ENCODE measurements at places on chromosomes 5 and 9. TPM values are rescaled to one million over a fixed set of nuclear protein-coding genes. Genes with fewer than 3 reads are reported as not detected.
A peak's percentile ranks its signal among the peaks of the same experiment; 100 is the strongest.

OBP2B gene
- not detected for total RNA-seq

CMBL gene
- 1.7 TPM for total RNA-seq

PLAC8L1 gene
- 0.42 TPM for total RNA-seq

SOX30 gene
- total RNA-seq, result 0.34 TPM

- no peak for DNase-seq
- H3K4me3 ChIP-seq, result no peak overlapping the region
- H3K27ac ChIP-seq, result no peak overlapping the region
- H3K4me1 ChIP-seq, result peaks cover 14% of the 10 kb centered on the region
- no peaks in the 10 kb centered on the region for H3K36me3 ChIP-seq
- peaks cover 29% of the 10 kb centered on the region for H3K27me3 ChIP-seq
Measured at GRCh38 chr5:115374057-115374775, 77.8 kb upstream of the CCDC112 start.

DAB2IP gene
- total RNA-seq, result 0.35 TPM

GRCh38 chr5:91885291-91886265 is 502.5 kb upstream of the ARRDC3 start:
- H3K36me3 ChIP-seq, result no peaks in the 10 kb centered on the region
- no peak for DNase-seq
- H3K27ac ChIP-seq, result no peak overlapping the region
- H3K4me1 ChIP-seq, result no peaks in the 10 kb centered on the region
- H3K4me3 ChIP-seq, result no peak overlapping the region

TRAF2 gene
- 53.5 TPM for total RNA-seq

DNA sequence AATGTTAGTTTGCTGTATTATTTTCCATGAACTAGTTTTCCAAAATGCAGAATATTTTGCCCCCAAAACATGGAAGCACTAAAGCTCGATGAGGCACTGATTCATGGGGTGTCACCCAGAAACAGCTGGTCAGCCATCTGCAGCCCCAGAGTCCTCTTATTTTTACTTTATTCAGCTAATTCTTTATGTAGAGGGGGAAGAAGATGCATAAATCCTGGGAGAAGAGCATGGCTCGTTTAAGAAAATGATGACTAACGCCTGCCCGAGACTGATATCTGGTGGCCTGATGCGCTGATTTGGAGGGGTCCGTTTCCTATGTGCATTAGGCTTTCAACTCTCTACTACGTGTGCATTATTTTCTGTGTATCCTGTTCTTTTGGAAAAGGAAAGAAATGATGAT is 390.3 kb upstream of the MEF2C start:
- no peaks in the 10 kb centered on the region for H3K36me3 ChIP-seq
- no peak overlapping the region for H3K27ac ChIP-seq
- H3K4me1 ChIP-seq, result no peaks in the 10 kb centered on the region
- H3K4me3 ChIP-seq, result no peak overlapping the region
- peaks cover 3% of the 10 kb centered on the region for H3K27me3 ChIP-seq

GAPVD1 gene
- total RNA-seq, result 51.9 TPM

DNA sequence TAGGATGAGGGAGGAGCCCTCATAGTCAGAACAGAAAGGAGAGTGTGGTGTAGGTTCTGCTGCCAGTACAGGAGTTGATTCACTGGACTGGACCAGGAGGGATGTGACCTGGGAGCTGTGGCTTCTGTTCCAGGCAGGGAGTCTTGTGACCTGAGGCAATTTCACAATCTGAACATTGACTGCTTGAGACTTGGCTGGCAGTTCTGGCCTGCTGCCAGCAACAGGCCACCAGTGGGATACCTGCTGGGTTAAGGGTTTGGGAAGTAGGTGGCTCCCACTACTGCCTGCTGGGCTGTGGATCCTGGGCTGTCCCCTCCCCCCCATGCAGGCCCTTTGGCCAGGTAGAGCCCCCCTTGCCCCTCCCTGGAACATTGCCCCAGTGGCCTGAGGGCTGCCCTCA is 268.6 kb upstream of the ARRDC3 start:
- DNase-seq, result no peak
- no peak overlapping the region for H3K27ac ChIP-seq
- no peaks in the 10 kb centered on the region for H3K4me1 ChIP-seq
- no peak overlapping the region for H3K4me3 ChIP-seq
- no peaks in the 10 kb centered on the region for H3K27me3 ChIP-seq
- no peaks in the 10 kb centered on the region for H3K36me3 ChIP-seq

BHMT2 gene
- not detected for total RNA-seq

PCDHA12 gene
- not detected for total RNA-seq

FCN2 gene
- total RNA-seq, result not detected

DNA sequence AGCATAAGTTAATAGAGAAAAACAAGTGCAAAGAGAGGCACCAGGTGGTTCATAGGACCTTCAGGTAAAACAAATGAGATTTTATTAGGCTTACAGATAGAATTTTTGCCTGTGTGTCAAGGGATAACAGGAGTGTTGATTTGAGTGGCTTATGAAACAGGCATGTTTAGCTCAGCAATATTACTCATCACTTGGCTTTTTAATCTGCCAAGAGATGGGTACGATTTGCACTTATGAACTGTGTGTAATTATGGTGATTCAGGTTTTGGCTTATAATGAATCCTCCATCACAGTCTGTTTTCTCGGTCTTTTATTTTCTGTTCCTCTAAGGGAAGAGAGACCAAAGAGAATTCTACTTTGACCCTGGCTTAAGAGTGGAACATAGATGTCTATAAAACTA is 199.3 kb downstream of the DMRTA1 start:
- no peak overlapping the region for H3K4me3 ChIP-seq
- no peak overlapping the region for H3K27ac ChIP-seq
- H3K36me3 ChIP-seq, result no peaks in the 10 kb centered on the region
- DNase-seq, result no peak

MLLT3 gene
- total RNA-seq, result 40.0 TPM

C6 gene
- total RNA-seq, result not detected

DNA sequence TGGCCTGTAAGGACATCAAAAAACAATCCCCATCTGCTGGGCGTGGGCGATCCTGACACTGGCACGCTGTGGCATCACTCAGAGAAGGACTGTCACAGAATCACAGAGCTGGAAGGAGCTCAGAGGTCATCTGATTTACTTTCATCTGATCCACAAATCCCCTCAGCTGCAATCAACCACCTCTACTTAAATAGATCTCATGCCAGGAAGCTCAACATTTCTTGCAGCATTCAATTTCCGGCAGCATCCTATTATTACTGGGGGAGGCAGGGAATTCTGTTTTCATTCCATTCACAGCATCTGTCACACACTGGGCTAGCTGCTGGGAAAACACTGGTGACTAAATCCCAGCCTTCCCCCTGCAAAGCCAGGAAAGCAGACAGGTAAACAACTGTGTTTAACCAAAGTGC is 38.3 kb downstream of the RETREG1 start:
- H3K27me3 ChIP-seq, result no peaks in the 10 kb centered on the region
- H3K36me3 ChIP-seq, result peaks cover 7% of the 10 kb centered on the region
- peaks cover 51% of the 10 kb centered on the region for H3K4me1 ChIP-seq
- H3K4me3 ChIP-seq, result no peak overlapping the region

TMEM245 gene
- 35.5 TPM for total RNA-seq

DNA sequence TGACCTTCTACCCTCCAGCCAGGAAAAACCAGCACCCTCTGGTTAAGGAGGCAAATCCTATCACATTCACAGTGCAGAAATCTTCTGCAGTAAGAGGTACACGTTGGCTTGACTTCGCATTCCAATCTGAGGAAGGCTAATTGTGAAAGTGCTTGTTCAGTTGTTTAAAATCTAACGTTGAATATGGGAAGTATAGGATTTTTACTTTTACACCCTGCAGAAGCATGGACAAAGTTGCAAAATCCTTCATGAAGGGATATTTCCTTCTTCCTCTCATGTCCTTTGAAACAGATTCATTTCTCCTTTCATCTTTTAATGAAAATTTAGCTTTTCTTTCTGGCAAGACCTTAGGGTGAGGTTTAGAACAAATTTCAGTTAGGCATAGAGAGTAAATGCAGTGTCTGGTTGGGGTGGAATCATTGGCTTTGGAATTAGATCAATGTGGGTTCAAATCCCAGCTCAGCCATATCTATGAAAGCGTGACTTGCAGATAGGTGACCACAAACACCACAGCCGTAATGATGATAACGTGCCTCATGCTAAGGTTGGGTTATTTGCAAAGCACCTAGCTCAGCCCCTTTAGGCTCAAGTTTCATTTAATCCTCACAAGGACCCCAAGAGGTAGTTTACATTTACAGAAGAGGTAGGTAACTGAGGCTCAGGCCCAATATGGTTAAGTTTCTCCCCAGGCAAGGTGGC is 42.2 kb upstream of the C5orf58 start:
- H3K36me3 ChIP-seq, result no peaks in the 10 kb centered on the region
- no peak overlapping the region for H3K4me3 ChIP-seq
- H3K27ac ChIP-seq, result no peak overlapping the region
- no peaks in the 10 kb centered on the region for H3K27me3 ChIP-seq
- no peak for DNase-seq
- no peaks in the 10 kb centered on the region for H3K4me1 ChIP-seq

HMCN2 gene
- 0.17 TPM for total RNA-seq

GRCh38 chr5:14556015-14556414 is 25.6 kb upstream of the OTULINL start:
- H3K36me3 ChIP-seq, result peaks cover 13% of the 10 kb centered on the region
- no peaks in the 10 kb centered on the region for H3K27me3 ChIP-seq
- H3K27ac ChIP-seq, result no peak overlapping the region
- H3K4me1 ChIP-seq, result peaks cover 20% of the 10 kb centered on the region
- no peak for DNase-seq
- H3K4me3 ChIP-seq, result no peak overlapping the region

TIMD4 gene
- 10.6 TPM for total RNA-seq

WWC1 gene
- total RNA-seq, result 0.35 TPM

- H3K27ac ChIP-seq, result peak within 1 kb of the TSS; percentile 33
- peak within 1 kb of the TSS; percentile 85 for H3K4me3 ChIP-seq
- no peaks in the 10 kb centered on the region for H3K27me3 ChIP-seq
- H3K36me3 ChIP-seq, result no peaks in the 10 kb centered on the region
- peaks cover 23% of the 10 kb centered on the region for H3K4me1 ChIP-seq
Measured at GRCh38 chr9:98192503-98193335, at the start of gene CORO2A. Gene CORO2A, minus strand, starts transcription at chr9:98192637. Its CDS starts 34,977 bp downstream, at chr9:98157660.

- no peaks in the 10 kb centered on the region for H3K36me3 ChIP-seq
- H3K27me3 ChIP-seq, result no peaks in the 10 kb centered on the region
- no peaks in the 10 kb centered on the region for H3K4me1 ChIP-seq
- no peak overlapping the region for H3K27ac ChIP-seq
- DNase-seq, result no peak
- no peak overlapping the region for H3K4me3 ChIP-seq
Measured at GRCh38 chr5:135217669-135218485, 181.2 kb downstream of the MACROH2A1 start.

PDE8B gene
- 0.07 TPM for total RNA-seq

GRCh38 chr9:24007185-24007584 is 181.1 kb upstream of the ELAVL2 start:
- no peaks in the 10 kb centered on the region for H3K27me3 ChIP-seq
- H3K4me1 ChIP-seq, result no peaks in the 10 kb centered on the region
- no peaks in the 10 kb centered on the region for H3K36me3 ChIP-seq

CBY3 gene
- not detected for total RNA-seq

PAEP gene
- not detected for total RNA-seq

DNA sequence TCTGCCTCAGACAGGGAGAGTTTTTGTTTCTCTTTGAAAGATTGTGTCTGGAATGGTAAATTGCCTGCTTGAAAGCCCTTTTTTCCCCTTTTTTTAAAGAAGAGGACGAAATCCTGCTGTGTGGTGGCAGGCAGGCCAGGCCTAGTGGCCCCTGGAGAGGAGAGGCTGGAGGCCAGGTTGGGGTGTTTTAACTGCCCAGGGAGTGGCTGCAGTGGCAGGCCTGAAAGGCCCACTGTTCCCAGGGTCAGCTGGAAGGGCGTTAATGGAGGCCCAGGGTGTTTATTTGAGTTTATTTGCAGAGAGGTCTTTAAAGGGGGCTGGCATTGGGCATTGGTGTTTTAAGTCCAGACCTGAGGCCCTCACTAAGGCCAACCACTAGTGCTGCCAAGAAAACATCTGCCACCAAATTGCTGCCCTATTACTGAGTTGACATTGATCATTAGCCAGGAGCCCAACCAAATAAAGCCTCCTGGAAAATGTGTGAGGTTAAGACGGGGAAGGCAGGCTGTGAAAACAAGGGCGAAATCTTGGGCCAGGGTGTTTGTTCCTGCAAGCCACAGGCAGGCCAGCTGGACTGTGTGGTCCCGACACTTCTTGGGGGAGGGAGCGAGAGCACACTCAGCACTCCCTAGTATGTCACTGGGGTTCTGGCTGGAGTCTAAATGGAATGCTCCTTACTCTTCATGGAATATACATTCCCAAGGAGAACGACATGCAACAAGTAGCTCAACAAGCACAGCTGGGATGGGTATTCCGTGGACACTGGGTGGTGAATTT is 5.0 kb downstream of the JADE2 start:
- H3K27me3 ChIP-seq, result no peaks in the 10 kb centered on the region
- H3K27ac ChIP-seq, result peak overlapping the region; percentile 31

- no peaks in the 10 kb centered on the region for H3K4me1 ChIP-seq
- DNase-seq, result no peak
- no peaks in the 10 kb centered on the region for H3K36me3 ChIP-seq
Measured at GRCh38 chr5:2165203-2165602, 282.5 kb upstream of the IRX4 start.

DNA sequence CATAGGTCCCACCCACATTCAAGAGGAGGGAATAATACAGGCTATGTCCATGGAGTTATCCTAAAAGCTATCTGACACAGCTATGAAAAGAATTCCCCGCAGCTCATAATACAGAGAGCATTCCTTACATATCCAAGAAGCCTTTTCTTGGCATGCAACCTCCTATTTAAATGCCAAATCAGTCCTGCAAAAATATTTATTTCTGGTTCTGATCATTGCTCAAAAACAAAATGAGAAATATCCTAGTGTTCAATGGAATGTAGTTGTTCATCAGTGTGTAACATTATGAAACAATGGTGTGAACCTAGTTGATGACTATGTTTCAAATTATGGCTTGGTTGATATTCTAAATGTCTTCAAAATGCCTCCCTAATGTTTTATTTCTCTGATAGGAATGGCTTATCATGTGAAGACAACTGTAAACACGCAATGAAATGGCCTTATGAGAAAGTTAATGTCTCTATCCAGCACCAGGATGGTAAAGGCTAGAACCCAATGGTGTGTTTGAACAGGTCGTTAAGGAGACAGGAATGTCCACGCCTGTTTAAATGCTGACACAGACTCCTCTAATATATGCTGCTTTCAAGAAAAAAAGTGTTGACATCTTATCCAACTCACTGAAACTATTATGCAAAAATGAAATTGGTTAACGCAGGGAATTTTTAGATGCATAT is 126.7 kb upstream of the CDH6 start:
- H3K4me1 ChIP-seq, result no peaks in the 10 kb centered on the region
- H3K27ac ChIP-seq, result no peak overlapping the region
- H3K4me3 ChIP-seq, result no peak overlapping the region
- DNase-seq, result no peak

GRCh38 chr9:6024035-6024554 is 8.7 kb upstream of the RANBP6 start:
- DNase-seq, result peak; percentile 32
- peaks cover 4% of the 10 kb centered on the region for H3K27me3 ChIP-seq
- H3K4me3 ChIP-seq, result peak overlapping the region; percentile 69
- H3K4me1 ChIP-seq, result peaks cover 7% of the 10 kb centered on the region
- no peaks in the 10 kb centered on the region for H3K36me3 ChIP-seq
- no peak overlapping the region for H3K27ac ChIP-seq

GRCh38 chr9:91421128-91421765 is 2.4 kb downstream of the NFIL3 start:
- no peaks in the 10 kb centered on the region for H3K27me3 ChIP-seq
- peaks cover 48% of the 10 kb centered on the region for H3K36me3 ChIP-seq
- peak overlapping the region; percentile 98 for H3K4me3 ChIP-seq
- peak; percentile 64 for DNase-seq

GRCh38 chr9:7186175-7186574 is 428.4 kb downstream of the KDM4C start:
- no peaks in the 10 kb centered on the region for H3K27me3 ChIP-seq
- H3K4me1 ChIP-seq, result no peaks in the 10 kb centered on the region
- no peak for DNase-seq
- H3K4me3 ChIP-seq, result no peak overlapping the region
- no peak overlapping the region for H3K27ac ChIP-seq

GRCh38 chr9:20622330-20623020 is at the start of gene MLLT3:
Gene MLLT3, minus strand, starts transcription at chr9:20622499.
- H3K36me3 ChIP-seq, result peaks cover 7% of the 10 kb centered on the region
- peaks cover 42% of the 10 kb centered on the region for H3K4me1 ChIP-seq
- DNase-seq, result peak; percentile 97
- peak within 1 kb of the TSS; percentile 92 for H3K27ac ChIP-seq
